ENCODE measurements at places on chromosomes 6 and 20.

- no peak for DNase-seq
These were observed 348.1 kb downstream of the THBS2 start for GRCh38 chr6:168905451-168906090.

DNA sequence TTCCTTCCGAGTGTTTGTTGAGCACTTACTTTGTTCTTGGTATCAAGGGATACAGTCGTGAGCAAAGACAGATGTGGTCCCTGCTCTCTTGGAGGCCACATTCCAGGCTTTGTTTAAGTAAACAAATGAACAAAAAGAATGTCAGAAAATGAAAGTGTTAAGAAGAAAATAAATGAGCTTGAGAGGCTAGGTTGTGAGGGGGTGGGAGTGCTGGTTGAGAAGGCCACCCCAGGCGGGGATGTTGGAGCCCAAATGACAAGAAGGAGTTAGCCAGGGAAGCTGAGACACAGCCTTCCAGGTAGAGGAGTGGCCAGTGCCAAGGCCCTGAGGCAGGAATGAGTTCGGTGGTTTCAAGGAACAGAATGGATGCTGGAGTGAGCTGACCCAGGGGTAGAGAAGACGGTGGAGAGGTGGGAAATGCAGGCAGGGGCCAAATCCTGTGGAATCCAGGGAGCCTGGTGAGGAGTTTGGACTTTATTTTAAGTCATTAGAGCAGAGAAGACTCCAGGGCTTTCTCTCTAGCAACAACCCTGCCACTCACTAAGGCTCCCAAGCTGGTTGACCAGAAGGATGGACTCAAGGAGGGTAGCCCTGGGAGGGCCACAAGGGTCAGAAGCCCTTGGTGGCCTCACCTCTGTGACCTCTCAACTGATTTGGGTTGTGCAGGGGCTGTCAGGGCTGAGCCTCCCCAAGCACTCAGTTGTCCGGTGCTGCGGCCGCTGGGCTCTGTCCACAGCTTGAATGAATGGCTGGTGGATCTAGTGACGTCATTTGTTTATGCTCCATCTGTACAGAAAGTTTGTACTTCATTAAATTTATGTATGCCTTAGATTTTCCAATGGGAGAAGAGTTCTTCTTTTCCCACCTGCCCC lies 66.0 kb upstream of the STX16 start:
- DNase-seq = no peak

DNA sequence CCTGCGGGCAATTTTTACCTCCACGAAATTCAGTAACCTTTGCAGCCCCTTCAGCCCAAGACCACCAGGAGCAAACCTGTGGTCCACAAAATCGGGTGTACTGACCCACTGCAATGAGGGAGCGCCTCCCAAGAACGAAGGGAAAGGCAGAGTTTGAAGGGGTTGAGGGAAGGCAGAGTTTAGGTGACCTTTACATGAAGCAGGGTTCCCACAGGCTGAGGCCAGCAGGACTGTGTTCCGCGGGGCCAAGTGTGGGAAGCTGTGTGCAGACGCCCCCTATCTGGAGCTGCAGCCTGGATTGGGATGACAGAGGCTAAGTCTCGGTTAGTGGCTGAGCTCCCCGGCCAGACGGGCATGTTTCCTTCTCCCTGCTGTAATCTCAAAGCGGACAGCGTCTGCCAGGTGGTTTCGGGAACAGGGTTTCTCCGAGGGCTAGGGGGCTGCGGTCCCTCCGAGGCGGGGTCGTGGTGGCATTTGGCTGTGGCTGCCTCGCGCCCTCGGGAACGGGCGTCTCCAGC lies 826 bp upstream of the PYGB start:
- no peak for DNase-seq

DNA sequence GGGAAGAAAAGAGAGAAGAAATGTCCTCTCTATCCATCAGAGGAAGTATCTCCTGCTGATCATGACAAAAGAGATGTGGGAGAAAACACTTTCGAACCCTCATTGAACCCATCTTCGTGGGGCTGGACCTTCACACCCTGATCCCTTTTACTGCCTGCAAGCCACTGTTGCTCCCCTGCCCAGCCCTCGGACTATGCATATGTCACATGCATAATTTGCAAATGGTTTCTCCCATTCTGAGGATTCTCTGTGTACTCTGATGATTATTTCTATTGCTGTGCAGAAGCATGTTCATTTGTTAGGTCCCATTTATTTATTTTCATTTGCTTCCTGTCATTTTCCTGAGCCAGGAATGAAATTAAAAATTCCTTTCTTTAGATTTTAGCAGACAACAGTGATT lies 64.7 kb downstream of the DNAAF9 start:
- DNase-seq = no peak

GRCh38 chr20:25300496-25301170 lies 52.7 kb downstream of the PYGB start:
- no peak for DNase-seq

DNA sequence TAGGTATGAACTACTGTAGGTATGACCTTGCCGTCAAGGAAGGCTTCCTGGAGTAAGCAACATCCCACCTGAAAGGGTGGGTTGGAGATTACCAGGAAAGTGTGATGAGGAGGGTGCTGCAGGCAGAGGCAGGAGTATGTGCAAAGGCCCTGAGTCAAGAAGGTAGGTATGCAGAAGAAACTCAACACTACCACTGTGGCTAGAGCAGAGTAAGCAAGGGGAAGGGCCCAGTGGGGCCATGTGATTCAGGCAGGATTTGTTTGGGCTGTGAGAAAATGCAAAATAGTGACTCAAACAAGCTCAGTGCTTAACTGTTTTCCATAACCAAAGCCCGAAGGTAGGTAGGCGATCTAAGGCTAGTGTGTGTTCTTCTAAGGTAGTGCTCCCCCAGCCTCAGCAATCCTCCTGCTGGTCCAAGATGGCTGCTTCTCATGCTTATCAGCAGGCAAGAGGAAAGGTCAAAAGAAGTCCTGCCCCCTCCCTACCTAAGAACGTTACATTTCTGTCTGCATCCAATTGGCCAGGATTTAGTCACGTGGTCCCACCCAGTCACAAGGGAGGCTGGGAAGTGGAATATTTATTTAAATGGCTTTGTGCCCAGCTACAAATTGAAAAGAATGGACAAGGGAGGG lies 36.2 kb upstream of the HMGA1 start:
- DNase-seq = no peak

DNA sequence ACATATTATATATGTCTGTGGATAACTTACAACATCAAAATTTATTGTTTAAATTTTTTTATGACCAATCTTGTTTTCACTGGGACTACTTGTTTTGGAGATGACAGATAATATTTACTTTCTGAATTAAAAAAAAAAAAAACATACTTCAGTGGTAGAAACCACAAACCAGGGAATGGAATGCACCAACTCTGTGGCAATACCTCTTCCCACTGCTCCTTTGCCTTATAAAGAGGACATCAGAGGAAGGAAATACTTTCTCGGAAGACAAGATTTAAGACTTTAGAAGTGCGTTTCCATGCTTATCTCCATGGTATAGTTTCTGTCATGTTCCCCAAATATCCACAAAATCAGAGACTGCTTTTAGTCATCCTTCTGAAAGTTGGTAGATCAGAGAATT lies 1241.1 kb upstream of the EYS start:
- no peak for DNase-seq

DNA sequence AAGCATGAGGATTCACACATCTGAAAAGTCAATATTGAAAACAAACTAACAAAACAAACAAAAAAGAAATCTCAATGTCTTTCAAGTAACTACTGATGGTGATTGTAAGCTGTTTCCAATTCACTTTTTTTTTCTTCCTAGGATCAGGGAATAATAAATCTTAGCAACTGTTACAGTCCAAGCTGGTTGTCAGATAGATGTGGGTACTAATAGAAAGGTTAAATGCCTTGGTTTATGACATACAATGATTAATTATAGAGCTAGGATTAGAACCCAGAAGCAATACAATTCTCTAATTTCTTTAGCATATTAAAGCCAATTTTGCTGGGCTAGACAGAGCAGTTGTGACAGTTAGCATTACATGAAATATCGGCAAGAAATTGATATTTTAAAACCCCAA lies 1301.6 kb downstream of the EPHA7 start:
- DNase-seq = no peak

- no peak for DNase-seq
These were observed 155.6 kb downstream of the FOXC1 start for GRCh38 chr6:1765160-1765903.

DNA sequence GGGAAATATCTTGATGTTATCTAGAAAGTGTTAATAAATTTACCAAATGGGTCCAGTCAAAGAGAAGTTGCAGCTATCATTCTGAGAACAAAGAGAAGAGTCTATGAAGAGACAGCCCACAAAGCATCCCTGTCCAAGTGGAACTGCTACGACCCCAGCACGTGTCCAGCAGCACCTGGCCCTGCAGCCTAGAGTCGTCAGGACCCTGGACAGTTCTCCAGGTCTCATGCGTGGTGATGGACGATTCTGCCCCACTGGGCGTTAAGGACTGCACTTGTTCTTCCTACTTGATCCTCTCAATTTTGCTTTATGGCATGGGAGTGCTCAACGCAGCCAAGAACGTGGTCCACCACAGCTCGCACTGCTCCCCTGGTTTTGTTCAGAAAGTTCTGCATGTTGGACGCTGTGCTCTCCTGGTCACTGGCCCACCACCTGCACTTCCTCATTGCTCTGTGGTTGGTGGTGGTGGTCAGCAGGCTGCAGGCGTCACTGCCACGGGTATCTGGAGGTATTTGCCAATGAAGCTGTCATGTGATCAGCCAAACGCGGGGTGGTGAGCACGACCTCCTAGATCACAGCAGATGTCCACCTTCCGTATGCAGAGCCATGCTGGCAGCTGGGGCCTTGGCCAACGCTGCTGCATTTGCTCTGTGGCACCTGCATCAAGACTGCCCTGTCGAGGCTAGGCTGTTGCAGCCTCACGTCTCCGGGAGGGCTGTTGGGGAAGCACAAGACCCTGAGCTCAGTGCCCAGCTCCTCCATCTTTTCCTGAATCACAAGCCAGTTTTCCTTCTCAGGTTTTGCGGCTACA lies 356.4 kb downstream of the CDH4 start:
- DNase-seq = no peak

GRCh38 chr6:40077315-40077714 lies 143.1 kb upstream of the MOCS1 start:
- DNase-seq = no peak
